ENCODE measurements at places on chromosomes 12 and 14. TPM values are rescaled to one million over a fixed set of nuclear protein-coding genes. Genes with fewer than 3 reads are reported as not detected.

SDSL gene
- 0.20 TPM for total RNA-seq

FERMT2 gene
- total RNA-seq, result 1.7 TPM

NRXN3 gene
- total RNA-seq, result not detected

CTSG gene
- not detected for total RNA-seq

- DNase-seq, result no peak
Observed at GRCh38 chr12:84712747-84713146, 199.9 kb downstream of the SLC6A15 start.

DNA sequence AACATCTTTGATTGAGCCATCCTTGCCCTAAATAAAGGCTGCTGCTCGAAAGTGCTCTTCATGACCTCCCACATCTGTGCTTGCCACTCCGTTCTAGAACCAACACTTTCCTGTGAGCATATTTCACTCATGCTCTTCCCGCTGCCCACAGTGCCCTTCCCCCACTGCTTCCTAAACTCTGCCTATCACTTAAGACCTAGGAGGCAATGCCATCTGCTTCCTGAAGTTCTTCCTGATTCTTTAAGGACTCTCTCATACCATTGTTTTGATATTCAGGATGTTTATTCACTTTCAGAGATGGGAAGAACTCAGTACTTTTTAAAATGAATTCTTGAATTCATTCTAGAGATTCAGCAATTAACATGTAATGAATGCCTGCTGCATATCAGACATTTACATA lies 49.9 kb downstream of the ZFYVE21 start:
- no peak for DNase-seq

CD27 gene
- total RNA-seq, result 110 TPM

DNA sequence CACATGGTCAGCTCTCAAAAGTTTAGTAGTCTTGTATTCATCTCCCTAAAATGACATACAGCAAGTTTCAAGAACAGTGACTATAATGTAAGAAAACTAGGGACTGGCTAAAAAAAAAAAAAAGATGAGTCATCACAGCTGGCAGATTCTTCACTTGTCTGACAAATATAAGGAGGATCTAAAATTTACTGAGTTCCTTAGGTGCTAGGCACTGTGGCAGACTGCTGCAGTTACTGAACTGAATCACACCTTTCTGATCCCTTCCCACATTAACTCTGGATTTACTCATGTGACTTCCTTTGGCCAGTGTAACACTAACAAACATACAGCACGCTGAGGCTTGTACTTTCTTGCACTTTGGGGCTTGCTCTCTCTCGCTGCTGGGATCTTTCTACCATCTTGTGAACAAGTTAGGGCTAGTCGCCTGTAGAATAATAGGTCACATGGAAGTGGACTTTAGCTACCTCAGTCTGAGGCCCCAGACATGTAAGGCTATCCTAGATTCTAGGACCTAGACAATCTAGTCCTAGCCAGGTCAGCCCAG lies 32.1 kb downstream of the BAZ1A start:
- DNase-seq, result no peak

GRCh38 chr12:39619660-39620433 lies at the start of gene ABCD2:
TSS of gene ABCD2 (minus strand) at chr12:39619803. CDS start at chr12:39619615, 188 bp downstream.
- DNase-seq, result peak; percentile 84

DNA sequence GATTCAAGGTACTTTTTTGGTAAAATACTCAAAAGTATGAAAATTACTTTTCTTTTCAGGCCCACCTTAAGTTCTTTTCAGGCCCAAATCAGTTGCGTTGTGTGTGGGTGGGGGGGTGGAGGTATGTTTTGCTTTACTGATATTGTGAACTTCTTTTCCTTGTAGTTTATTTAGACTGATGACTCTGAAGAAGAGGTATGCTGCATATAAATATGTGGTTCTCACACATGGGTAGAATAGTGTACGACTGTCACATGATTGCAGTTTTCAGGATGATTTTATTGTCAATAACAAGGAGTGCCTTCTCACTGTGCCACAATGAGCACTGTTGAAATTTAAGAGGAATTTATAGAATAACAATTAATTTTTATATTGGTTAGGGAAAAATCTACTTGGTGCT lies 166.6 kb upstream of the ATP2B1 start:
- DNase-seq, result no peak

DNA sequence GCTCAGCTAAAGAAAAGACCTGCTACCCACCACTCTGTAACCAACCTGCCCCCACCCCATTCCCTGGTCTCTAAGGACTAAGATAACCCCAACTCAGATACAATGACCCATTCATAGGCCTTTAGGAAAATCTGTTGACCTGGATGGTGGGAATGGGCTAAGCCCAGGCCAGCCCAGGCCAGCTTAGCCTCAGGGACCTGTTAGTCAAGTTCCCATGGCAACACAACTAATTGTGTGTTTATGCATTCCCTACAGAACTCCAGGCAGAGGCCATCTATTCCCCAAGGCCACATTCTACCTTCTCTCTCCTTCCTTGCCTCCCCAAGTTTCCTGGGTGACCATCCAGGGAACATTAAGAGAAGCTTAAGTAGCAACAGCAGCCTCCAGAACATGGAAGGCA lies 16.1 kb upstream of the KRT8 start:
- DNase-seq, result no peak

- no peak for DNase-seq
Observed at GRCh38 chr14:52944254-52944653, 6.6 kb downstream of the FERMT2 start.

SLC10A1 gene
- total RNA-seq, result not detected

- no peak for DNase-seq
Observed at GRCh38 chr12:39764944-39765560, 145.4 kb upstream of the ABCD2 start.

LMNTD1 gene
- not detected for total RNA-seq

- no peak for DNase-seq
Observed at GRCh38 chr14:65637780-65638179, 225.2 kb downstream of the FUT8 start.

DNA sequence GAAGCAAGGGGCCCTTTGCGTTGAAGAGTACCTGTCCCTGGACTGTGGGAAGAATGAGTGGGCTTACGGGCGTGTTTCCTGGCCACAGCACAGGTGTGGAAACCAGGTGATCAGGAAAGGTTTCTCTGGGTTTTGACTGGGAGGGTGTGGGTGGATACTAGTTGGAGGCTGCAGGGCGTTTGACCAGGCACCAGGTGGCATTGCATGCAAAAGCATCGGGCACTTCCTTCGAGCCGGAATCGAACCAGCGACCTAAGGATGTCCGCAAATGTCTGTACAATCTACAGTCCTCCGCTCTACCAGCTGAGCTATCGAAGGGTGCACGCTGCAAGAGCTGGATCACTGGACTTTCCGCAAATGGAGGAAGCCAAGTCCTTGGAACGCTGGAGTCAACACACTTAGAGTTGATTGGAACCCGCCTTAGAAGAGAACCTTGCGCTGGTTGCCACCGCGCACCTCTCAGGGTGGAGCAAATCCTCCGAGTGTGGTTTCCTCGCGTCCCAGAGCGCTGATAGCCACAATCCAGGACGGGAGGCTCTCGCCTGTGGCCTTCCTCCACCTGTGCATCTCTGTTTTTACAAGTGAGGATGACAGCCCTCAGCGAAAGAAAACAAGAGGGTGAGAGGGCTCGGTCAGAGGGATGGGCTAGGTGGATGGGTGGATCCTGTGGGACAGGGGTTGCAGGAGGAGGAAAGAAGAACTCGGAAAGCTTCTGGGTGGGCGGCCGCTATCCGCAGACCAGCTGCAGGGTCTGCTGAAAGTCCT lies 21.2 kb upstream of the RNASE4 start:
- DNase-seq, result peak; percentile 84

- no peak for DNase-seq
Observed at GRCh38 chr12:100913872-100914592, 119.5 kb downstream of the ANO4 start.

- DNase-seq, result no peak
Observed at GRCh38 chr12:42296503-42297109, 29.3 kb downstream of the ZCRB1 start.

SERPINA9 gene
- not detected for total RNA-seq

DNA sequence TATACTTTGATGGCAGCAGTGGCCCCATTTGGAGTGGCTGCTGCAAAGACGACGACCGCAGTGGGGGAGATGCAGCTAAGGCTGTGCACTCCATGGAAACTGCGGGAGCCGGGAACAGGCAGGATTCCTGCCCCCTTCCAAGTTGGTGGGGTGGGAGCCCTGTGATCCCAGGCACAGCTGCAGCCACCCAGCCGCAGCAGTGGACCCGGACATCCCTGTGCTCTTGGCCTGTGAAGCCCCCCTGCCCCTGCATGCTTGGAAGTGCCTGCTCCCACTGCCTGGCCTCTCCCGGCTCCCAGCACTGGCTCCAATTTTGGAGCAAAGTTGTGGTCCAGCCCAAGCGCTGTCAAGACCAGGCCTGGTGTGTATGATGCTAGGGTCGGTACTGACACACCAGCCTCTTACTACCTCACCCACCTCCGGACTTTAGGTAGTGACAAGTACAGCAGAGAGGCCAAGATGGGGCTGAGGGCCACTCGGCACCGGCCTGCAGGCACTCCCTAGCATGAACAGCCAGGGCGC lies 502.8 kb upstream of the RPL10L start:
- DNase-seq, result no peak

DNA sequence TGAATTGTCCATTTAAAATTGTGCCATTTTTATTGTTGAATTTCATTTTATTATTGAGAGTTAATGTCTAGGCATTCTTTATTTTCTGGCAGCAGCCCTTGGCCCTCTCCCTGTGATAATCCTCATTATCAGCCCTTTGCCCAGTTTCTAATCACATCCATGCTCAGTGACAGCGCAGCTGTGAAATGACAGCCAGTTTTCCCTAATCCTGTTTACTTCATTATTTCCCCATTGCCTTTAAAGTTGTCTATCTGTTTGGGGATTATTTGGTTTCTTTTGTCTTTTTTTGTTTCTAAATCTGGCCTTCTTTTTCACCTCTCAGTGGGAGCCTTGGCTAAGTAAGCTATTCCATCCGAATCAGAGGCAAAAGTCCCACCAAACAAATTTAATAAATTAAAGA lies 476.9 kb downstream of the SLC6A15 start:
- DNase-seq, result no peak

GRCh38 chr12:115756271-115756670 lies 521.2 kb downstream of the MED13L start:
- no peak for DNase-seq

GRCh38 chr12:122643207-122643805 lies 59.9 kb downstream of the HCAR2 start:
- DNase-seq, result no peak

- no peak for DNase-seq
Observed at GRCh38 chr14:36656687-36657398, 4.8 kb upstream of the PAX9 start.

DNA sequence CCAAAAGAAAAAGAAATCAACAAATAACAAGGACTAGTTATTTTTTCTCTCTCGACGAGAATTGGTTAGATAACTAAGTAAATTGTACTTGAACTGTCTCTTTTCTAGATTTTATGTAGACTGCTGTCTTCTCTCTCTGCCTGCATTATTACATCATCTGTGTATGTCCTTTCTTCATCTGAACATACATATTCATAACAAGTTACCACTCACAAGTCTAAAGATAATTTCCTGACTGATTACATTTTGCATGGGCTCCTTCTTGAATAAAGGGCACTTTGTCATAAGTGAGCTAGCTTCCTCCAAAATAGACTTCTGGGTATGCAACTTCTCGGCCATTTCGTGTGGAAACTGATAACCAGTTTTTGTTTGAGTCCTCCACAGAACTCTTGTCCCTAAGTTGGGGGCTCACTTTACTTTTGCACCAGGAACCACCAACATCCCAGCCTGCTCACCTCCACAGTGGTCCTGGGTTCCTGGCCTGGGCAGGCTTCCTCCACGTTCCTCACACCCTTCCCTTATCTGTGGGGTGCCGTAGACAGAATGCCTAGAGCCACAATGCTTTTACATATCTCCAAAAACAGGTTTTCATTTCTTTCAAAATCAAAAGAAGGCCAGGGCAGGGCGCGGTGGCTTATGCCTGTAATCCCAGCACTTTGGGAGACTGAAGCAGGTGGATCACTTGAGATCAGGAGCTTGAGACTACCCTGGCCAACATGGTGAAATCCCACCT lies 6.2 kb upstream of the DDX47 start:
- DNase-seq, result no peak

- no peak for DNase-seq
Observed at GRCh38 chr14:97298331-97298730, 501.1 kb downstream of the VRK1 start.

DNA sequence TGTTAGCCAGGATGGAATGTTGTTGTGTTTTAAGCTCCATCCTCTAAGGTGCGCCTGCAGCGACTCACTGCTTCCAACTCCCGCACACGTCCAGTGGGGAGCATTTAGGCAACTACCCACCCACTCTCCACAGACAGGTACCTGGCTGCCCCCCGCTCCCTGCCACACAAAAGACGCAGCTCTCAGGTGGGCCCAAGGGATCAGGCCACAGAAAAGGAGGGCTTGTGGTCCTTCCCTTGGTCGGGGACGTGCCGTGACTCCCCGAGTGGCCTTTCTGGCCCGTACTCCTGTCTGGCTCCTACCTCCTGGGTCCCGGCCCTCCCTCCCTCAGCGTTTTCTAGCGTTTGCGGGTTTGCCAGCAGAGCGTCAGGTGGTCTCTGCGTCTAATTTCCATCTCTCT lies 16.2 kb downstream of the TEDC1 start:
- DNase-seq, result no peak

DNA sequence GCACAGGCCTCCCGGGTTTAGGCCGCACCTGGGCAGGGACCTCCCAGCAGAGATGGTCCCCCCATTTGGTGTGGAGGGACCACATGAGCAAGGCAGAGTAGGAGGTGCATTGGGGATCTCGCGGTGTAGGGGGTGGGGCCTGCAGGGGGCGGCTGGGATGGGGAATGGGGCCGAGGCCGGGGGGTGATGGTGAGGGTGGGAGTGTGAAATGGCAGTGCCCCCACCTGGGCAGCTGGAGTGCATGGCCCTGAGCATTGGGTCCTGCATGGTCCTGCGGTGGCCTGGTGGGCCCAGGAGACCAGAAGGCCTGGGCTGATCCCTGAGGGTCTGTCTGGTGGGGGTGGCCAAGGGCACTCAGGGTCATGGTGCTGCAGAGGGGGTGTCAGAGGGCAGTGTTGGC lies 111.8 kb downstream of the KIF26A start:
- DNase-seq, result no peak

- no peak for DNase-seq
Observed at GRCh38 chr12:121976950-121977349, 44.7 kb upstream of the BCL7A start.
